Lung (tissue), 17 donors: ENCODE measurements at places on chromosomes 2 and 18. TPM values are rescaled to one million over a fixed set of nuclear protein-coding genes. Genes with fewer than 3 reads are reported as not detected.

DNA sequence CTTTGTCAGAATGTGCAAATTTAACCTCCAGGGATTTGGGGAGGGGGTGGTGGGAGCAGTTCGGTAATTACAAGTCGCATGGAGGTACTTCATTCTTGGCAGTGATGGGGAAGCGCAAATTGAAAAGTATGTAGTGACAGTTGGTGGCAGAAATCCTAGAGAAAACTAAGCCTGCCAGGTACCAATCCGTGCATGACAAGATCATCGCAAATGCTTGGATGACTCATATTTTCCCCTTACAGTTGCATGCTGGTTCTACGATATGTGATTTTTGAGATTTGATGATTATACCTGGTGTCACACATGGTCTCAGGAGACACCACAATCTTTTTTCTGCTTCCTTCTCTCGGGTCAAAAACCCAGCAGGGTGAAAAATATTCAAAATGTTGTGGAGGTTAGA is 479.7 kb upstream of the ID2 start:
- no peak for DNase-seq

GRCh38 chr2:158305501-158305900 is 151.1 kb downstream of the CCDC148 start:
- no peak for DNase-seq

DNA sequence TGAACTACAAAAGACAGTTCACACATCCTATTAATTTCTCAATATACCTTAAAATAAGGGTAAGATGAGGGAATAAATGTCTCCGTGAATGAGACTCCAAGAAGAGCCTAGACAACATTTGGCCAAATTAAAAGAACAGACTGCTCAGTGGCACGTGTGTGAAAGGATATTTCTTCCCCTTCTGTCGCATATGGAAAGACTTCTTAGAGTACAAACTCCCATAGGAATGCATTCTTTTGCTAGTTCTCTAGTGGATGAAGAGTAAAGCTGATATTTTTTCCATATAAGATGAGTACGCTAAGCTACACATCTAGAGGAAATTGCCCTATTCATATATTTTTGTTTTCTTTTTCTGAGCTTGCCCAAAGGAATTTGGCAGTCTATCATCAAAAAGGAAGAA is 710.0 kb upstream of the ID2 start:
- DNase-seq = no peak

- no peak for DNase-seq
Observed at GRCh38 chr18:56637711-56638231, 621 bp downstream of the TXNL1 start.

DNA sequence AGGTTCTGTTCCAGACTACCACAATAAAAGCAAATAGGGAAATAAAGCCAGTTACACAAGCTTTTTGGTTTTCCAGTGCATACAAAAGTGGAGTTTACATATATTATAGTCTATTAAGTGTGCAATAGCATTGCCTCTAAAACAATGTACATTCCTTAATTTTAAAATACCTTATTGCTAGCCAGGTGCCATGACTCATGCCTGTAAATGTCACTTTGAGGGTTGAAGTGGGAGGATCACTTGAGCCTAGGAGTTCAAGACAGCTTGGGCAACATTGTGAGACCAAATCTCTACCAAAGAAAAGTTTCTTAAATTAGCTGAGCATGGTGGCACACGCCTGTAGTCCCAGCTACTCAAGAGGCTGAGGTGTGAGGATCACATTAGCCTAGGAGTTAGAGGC is 52.9 kb upstream of the IMP4 start:
- DNase-seq = no peak

DNA sequence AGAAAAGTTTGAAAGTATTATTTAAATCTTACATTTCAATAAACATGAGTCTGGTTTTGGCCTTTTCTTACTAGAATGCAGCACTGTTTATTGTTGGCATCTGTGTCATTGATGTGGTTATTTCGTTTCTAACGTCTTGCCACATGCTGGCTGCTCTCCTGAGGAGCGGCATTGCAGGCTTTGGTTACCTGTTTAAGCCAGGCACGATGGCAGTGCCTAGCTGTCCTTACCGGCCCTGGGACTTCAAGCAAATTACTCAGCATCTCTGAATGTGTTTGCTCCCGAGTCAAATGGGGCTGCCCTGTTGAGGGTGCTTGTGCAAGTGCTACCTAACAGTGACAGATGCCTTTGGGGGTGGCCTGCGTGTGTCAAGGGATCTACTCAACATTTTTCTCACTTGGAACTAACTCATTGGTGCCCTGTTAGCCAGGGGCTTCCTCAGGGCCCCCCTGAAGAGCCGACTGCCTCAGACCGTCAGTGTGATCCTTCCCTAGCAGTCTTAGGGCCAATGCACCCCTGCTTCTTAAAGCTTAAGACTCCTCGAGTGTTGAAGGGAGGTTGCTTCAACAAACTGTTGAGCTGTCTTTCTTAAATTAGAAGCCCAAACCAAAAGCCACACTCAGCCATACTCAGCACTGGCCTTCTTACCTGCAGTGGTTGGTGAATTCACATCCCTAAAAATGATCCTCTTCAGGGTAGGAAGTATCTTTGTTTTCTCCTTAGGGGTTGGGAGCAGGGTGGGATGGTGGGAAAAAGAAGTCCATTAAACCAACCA is 151.5 kb downstream of the NCK2 start:
- no peak for DNase-seq

DNA sequence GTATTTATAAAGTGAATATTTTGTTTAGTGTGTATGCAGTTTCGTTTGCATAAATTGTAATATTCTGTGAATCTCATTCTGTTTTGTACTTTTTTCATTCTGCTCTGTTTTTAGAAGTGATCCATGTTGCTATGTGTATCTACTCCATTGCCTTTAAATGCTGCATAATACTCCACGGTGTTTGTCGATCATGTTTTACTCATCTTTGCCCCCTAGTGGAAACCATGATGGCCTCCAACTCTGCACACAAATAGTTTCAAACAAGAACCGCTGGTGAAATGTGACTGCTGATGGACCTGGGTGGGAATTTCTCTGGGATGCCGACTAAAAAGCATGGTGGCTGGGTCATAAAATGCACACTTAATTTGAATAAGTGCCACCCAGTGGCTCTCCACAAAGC is 32.0 kb upstream of the SKOR2 start:
- DNase-seq = no peak

The GYPC gene
- 61.4 TPM for total RNA-seq

GRCh38 chr2:59720296-59720866 is 833.1 kb downstream of the BCL11A start:
- DNase-seq = no peak

DNA sequence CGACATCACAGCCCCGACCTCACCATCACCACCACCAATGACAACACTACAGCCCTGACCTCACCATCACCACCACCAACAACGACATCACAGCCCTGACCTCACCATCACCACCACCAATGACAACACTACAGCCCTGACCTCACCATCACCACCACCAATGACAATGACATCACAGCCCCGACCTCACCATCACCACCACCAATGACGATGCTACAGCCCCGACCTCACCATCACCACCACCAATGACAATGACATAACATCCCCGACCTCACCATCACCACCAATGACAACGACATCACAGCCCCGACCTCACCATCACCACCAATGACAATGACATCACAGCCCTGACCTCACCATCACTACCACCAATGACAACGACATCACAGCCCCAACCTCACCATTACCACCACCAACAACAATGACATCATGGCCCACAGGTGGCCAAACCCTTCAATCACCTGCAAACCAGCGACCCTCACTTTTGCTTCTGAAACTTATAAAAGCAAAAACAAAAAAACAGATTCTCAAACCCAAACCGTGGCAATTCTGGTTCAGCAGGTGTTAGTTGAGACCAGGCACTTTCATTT is 70.7 kb upstream of the TMEM18 start:
- no peak for DNase-seq

The TANC1 gene
- total RNA-seq = 99.5 TPM

DNA sequence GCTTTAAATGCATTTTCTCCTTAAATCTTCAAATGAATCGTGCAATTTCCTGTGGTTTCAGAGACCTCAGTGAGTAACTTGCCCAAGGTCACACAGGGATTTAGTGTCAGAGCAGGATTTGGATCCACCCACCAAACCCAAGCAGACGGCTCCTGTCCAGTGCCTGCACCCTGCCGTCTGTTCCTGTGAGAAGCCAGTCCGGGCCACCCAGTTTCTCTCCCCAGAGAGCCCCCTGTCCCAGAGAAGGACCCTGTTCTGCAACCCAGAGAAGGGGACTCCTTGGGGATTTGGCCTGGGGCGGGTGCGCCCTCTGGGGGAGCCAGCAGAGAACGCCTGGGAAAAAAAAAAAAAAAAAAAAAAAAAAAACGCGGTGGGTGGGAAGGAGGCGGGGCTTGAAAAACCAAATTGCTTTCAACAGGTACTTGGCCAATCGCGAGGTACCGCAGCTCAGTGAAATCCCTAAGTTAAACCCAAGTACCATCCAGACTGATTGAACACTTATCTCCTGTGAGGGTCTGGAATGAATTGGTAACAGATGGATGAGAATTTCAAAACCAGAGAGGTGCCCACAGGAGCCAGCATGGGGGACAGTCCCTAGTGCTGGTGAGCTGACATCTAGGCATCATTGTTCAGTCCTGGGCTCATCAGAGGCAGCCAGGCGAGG is 30.9 kb upstream of the REEP1 start:
- DNase-seq = peak; percentile 69

- DNase-seq = no peak
Observed at GRCh38 chr2:101396316-101396717, 9.0 kb upstream of the CREG2 start.

GRCh38 chr2:223909001-223909741 is 36.0 kb downstream of the WDFY1 start:
- DNase-seq = no peak

DNA sequence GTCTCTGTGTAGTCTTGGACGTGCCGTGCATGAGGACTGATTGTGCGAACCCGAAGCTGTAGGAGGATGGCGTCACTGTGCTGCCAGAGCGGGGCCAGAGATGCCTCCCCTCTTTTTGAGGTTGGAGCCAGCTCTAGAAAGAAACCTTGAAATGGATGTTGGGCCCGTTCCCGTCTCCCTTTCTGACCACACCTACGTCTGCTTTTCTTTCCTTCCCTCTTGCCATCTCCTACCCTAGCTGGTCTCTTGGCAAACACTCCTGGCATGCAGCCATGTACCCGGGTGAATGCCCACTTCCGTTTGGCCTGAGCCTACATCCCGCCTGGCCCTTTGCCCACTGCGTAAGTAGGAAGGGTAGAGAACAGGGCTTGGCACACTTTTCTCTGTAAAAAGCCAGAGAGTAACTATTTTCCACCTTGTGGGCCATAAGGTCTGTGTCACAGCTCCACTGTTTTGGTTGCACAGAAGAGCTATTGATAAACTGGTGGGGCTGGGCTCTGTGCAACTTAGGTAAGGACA is 37.4 kb downstream of the SH3BP4 start:
- DNase-seq = no peak
